ENCODE measurements at places on chromosomes 11 and 22. TPM values are rescaled to one million over a fixed set of nuclear protein-coding genes. Genes with fewer than 3 reads are reported as not detected.
A peak's percentile ranks its signal among the peaks of the same experiment; 100 is the strongest.

GRCh38 chr22:37926771-37927636, 20.9 kb downstream of the MICALL1 start:
- DNase-seq = no peak

GRCh38 chr11:32561835-32562234, 21.8 kb upstream of the EIF3M start:
- DNase-seq = no peak

GRCh38 chr22:20965104-20965887, 1.8 kb upstream of the AIFM3 start:
- no peak for DNase-seq

DNA sequence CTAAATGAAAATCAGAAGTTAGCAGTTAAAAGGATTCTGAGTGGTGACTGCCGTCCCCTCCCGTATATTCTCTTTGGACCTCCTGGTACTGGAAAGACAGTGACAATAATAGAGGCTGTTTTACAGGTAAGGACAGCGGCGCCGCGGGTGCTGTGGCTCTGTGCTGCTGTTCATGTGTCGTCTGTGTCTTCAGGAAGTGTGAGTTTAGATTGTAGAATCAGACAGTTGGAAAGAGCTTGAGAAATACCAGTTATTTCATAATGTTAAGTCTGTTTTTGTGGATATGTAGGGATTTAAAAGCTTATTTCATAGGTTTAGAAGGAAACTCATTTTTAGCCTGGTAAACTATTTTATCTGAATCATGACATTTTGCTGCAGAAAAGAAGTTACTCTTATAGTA, 27.4 kb upstream of the PANX2 start:
- DNase-seq = no peak

DNA sequence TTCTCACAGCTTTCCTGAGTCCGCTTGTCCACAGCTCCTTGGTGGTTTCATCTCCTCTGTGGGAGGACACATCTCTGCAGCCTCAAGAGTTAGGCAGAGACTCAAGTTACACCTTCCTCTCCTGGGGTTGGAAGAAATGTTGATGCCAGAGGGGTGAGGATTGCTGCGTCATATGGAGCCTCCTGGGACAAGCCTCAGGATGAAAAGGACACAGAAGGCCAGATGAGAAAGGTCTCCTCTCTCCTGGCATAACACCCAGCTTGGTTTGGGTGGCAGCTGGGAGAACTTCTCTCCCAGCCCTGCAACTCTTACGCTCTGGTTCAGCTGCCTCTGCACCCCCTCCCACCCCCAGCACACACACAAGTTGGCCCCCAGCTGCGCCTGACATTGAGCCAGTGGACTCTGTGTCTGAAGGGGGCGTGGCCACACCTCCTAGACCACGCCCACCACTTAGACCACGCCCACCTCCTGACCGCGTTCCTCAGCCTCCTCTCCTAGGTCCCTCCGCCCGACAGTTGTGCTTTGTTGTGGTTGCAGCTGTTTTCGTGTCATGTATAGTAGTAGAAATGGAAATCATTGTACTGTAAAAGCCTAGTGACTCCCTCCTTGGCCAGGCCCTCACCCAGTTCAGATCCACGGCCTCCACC, 11.7 kb downstream of the RASD2 start:
- DNase-seq = peak; percentile 74

DNA sequence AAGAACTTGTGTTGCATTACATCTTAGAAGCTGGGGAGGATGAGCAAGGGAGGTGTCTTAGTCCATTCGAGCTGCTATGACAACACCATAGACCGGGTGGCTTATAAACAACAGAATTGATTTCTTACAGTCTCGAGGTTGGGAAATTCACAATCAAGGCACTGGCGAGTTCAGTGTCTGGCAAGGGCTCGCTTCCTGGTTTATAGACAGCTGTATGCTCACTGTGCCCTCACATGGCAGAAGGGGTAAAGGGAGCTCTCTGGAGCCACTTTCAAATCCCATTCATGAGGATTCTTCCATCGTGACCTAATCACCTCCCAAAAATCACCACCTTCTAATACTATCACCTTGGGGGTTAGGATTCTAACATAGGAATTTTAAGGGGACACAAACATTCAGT, 150.0 kb upstream of the NECTIN1 start:
- no peak for DNase-seq

Gene TRPM5
- not detected for total RNA-seq

Gene P4HA3
- total RNA-seq = 0.42 TPM

Gene LYVE1
- not detected for total RNA-seq

Measured in myocyte (in vitro differentiated cells).